ENCODE measurements at places on chromosomes 5 and 9.

- no peak for DNase-seq
Observed at GRCh38 chr5:85990998-85991397, 626.7 kb upstream of the COX7C start.

GRCh38 chr5:1875843-1876659 is 6.7 kb downstream of the IRX4 start:
- DNase-seq = no peak

DNA sequence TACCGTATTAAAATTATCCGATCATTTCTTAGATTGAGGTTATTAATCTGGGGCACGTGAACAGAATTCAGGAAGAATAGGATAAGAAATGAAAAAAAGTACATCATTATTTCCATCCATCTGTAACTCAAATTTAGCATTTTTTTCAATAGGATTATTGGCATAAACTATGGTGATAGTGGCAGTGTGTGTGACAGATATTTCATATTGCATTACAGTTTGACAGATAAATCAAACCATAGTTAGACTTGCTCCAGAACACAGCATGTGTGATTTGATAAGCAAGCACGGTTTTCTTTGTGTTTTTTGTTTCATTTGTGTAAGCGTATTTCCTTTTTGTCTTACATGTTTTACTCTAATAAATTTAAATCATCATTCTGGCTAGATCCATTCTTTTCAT is 155.0 kb downstream of the CDH9 start:
- no peak for DNase-seq

DNA sequence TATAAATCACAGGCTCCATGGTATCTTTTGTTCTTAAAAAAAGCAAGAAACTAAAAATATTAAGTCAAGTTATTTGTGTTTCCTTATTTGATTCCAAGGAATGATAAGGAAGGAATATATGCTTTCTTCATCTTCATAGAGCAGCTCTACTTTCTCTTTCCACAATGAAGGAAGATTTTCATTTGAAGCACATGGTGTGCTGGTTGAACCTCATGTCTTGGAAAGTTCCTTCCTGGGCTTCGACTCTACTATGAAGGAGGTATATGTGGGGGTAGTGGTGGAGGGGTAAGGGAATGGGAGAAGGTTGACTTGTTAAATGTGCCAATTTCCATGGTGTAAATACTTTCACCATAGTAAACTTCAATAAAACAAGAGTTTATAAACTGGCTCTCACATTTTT is 698.0 kb downstream of the CETN3 start:
- DNase-seq = no peak

GRCh38 chr9:6068983-6069382 is 53.6 kb upstream of the RANBP6 start:
- DNase-seq = no peak

DNA sequence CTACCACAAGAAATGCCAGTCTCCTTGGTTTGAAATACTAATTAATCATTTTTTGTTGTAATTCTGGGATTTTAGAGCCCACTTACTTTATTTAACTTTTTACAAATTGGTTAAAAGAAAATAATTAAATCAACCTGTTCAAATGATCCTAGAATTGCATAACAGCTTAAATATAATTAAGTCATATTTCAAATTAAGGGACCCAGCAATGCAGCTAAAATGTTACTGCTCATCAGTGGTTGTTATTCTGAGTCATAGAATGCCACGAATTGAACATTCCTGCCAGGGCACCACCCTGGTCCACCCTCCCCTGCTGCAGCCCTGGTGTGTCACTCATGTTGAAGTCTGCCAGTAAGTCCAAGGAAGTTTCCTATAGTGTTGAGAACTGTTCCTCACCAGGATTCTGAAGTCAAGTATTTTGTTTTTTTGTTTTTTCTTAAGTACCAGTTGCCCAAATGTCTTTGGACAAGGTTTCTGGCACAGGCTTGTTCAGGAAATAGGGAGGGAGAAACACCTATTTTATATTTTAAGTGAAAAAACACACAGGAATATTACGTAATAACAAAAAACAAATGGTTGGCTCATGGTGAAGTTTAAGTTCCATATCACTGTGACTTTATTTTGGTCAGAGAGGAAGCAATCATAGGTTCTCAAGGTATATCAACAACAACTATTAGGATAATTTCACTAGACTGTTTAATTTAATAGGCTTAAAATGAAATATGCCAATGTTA is 4.3 kb upstream of the ITGA1 start:
- no peak for DNase-seq

- no peak for DNase-seq
Observed at GRCh38 chr5:6826756-6827155, 113.5 kb downstream of the TENT4A start.

GRCh38 chr9:136599811-136600660 is 54.2 kb upstream of the NOTCH1 start:
- no peak for DNase-seq

DNA sequence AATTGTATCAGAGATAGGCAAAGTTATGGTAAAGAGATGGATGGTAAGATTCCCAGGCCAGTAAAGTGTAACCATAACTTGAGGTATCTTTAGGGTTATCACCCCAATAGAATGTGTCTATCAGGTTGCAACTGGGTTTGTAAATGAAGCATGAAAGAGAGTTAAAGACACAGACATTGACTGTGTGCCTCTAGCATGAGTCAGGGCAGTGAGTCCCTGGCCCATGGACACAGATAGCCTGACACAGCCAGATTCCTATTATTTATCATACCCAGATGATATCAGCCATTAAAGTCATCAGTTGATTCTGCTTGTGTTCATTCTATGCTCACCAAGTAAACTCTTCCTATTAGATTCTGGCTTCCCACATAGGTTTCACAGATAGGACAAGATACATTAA is 33.5 kb upstream of the SNAPC3 start:
- DNase-seq = no peak

DNA sequence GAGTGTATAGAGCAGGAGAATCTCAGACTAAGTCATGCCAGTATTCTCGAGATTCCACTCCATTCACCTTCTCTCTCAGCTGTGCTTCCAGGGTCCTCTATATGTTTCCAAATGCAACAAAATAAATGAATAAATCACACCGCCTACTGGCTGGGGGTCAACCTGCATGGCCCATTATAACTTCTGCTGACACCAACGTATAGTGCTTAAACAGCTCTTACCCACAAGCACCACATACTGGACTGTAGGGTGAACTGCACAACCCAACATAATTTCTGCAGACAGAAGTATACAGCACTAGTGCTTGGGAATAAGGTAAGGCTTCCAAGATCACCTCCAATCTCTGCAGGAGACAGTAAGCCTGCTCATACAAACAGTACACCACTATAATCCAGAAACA is 33.1 kb upstream of the HTR4 start:
- DNase-seq = no peak

- no peak for DNase-seq
Observed at GRCh38 chr9:2798423-2798822, 45.5 kb downstream of the PUM3 start.
